ENCODE measurements at places on chromosomes 16 and 17.
A peak's percentile ranks its signal among the peaks of the same experiment; 100 is the strongest.

GRCh38 chr17:82932518-82933310 is 92.9 kb upstream of the ZNF750 start:
- no peak for DNase-seq

- DNase-seq: no peak
Measured at GRCh38 chr16:48536614-48537200, 73.3 kb downstream of the N4BP1 start.

DNA sequence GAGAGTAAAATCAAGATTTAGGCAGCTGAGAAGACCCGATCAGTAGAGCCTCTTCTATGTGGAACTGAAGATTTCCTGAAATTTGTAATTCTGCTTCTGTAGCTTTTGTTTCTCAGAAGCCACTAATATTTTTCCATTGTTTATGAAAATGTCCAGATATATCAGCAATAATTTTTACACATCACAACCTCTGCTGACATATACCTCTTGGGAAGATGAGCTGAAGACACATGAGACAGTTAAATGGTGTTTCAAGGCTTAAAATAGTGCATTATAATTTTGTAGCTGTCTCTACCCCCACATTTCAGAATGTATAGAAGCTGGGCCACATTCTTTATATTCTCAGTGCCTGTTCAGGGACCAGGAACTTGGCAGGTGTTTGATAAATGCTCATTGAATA is 320.6 kb downstream of the HS3ST4 start:
- DNase-seq: no peak

DNA sequence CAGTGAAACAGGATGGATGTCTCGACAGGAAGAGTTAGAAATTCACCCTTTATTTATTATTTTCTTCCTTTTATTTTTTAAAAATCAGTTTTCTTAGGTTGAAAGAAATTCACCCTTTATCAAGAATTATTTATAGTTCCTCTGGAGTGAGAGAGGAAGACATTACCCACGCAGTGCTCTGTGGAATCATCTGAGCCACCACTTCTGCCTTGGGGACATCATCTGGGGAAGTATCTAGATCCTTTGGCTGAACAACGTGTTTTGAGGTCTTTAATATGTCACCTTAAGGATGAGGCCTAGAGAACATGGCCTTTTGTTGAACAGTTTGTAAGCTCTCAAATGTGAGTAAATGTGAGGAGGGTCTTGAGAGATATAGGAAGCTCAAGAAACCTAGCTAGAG is 183.3 kb downstream of the UTP18 start:
- DNase-seq: no peak

GRCh38 chr17:61488878-61489718 is 36.9 kb downstream of the TBX4 start:
- no peak for DNase-seq

- no peak for DNase-seq
Measured at GRCh38 chr17:59547131-59547915, 18.1 kb upstream of the DHX40 start.

DNA sequence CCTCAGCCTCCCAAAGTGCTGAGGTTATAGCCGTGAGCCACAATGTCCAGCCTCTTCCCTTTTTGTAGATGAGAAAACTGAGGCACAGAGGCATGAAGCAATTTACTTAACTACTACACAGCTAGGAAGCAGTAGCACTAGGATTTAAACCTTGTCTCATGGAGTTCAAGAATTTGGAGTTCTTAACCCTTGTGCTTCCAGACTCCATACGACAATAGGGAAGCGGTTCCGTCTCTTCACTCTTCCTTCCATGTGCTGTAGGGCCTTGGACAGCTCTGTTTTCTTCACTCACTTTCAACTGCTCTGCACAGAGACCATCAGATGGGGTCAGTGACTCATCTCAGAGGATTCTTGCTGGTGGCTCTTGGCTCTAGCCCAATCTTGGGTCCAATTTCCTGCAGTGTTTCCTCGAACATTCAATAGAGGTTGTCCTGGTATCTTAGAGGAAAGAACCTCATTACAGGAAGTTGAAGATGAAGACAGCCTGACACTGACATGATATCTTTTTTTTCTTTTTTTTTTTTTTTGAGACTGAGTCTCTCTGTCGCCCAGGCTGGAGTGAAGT is 19.3 kb downstream of the ITGAL start:
- DNase-seq: no peak

GRCh38 chr16:38941-39892 is 14.2 kb downstream of the POLR3K start:
- DNase-seq: peak; percentile 48

GRCh38 chr17:32780721-32781120 is 96.2 kb downstream of the MYO1D start:
- no peak for DNase-seq

DNA sequence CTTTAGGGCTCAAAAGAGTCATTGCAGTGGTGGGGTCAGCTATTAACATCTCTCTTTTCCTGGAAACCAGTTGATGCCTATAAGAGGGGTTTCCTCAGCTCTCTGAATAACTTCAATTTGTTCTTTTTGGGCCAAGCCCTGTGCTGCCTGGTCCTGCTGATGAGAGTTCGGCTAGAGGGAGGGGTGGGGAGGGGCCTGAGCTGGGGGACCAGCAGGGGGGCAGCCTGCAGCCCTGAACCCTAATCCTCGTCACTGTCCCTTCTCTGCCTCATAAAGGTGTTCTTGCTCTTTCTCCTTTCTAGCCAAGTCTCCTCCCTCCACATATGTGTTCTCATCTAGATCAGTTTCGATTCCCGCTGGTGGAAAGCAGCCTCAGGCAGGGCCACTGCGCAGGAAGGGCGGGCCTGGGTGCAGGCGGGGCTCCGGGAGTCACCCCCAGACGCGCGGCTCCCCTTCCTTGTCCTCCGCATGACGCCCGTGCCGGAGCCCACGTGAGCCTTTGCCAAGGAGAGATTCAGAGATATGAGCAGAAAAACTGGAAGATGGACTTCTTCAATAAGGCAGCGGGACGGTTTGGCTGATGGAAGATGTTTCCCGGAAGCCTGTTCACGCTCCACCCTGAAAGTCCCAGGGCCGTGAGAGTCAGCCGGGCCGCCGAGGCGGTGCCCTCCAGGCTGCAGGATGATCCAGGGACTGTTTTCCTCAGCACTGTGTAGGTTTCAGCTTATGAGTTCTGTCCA is 15.0 kb upstream of the RHOT1 start:
- DNase-seq: peak; percentile 74

- DNase-seq: no peak
Measured at GRCh38 chr17:1188812-1189504, 9.2 kb upstream of the ABR start.

- DNase-seq: no peak
Measured at GRCh38 chr16:28513484-28514181, 7.0 kb upstream of the IL27 start.

- no peak for DNase-seq
Measured at GRCh38 chr17:81142301-81143199, 22.8 kb upstream of the PVALEF start.

- DNase-seq: no peak
Measured at GRCh38 chr17:73522107-73522506, 122.1 kb downstream of the SDK2 start.

DNA sequence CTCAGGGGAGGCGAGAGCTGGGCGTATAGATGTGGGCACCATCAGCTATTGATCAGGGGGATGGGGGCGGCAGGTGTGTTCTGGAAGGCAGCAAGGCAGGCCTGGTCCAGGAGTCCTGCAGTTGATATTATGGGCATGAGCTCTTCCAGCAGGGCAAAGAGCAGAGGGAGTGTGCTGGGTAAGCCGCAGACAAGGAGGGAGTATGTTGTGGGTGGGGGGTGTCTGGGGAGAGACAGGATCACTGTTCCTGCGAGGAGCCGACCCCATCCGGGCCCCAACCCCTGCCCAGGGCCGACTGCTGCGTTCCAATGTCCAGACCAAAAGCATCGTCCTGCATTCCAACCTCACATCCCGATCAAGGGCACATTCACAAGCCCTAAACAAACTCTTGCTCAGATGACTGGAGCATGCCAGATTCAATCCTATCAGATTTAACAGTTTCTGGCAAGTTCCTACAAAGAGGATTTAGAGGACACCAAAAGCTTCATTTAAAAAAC is 9.2 kb downstream of the MXRA7 start:
- DNase-seq: no peak

- no peak for DNase-seq
Measured at GRCh38 chr17:67613961-67614360, 103.8 kb upstream of the NOL11 start.

GRCh38 chr16:14303182-14303618 is 232.1 kb downstream of the MRTFB start:
- no peak for DNase-seq

- DNase-seq: no peak
Measured at GRCh38 chr16:85733839-85734170, 17.1 kb downstream of the C16orf74 start.

- no peak for DNase-seq
Measured at GRCh38 chr16:14007450-14007849, 63.7 kb upstream of the MRTFB start.

DNA sequence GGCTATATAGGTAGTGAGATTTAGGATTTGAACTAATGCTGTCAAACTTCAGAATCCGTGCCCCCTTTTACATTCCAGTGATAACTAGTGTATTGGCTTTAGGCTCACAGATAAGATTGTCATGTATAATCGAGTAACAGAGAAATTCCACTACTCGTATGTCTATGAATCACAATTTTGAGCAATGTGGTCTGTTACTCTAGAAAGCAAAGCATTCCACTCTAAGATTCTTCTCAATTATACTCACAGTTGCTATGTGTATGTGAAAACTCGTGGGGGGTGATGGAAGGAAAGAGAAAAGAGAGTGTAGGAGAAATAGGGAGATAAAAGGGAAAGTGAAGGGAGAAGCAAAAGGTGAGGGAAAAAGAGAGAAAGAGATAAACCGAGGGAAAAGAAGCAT is 1175.1 kb upstream of the GOT2 start:
- DNase-seq: no peak

DNA sequence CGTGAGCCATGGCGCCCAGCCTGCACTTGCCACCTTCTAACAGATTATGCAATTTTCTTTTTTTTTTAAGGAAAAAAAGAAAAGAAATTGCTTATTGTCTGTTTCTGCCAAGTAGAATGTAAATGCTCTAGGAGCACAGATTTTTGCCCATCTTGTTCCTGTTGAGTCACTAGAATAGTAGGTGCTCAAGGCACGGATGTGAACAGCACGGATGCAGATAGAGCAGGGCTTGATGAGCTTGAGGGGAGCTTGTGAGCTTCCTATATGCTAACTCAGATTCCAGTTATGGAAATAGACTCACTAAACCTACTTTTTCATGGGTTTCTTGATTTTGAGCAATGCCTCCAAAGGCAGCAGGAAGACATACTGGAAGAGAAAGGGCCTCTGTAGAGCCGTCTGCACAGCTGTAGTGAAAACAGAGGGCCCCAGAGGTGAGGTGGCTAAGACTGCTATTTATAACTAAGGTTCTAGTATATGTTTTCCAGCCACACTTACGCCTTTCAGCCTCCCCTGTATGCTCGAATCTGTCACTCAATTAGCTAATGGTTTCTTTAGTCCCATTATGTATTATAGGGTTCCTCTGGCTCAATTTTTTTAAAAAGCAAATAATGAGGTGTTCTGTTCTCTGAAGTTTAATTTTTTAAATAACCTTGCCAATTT is 72.8 kb downstream of the WWP2 start:
- no peak for DNase-seq

DNA sequence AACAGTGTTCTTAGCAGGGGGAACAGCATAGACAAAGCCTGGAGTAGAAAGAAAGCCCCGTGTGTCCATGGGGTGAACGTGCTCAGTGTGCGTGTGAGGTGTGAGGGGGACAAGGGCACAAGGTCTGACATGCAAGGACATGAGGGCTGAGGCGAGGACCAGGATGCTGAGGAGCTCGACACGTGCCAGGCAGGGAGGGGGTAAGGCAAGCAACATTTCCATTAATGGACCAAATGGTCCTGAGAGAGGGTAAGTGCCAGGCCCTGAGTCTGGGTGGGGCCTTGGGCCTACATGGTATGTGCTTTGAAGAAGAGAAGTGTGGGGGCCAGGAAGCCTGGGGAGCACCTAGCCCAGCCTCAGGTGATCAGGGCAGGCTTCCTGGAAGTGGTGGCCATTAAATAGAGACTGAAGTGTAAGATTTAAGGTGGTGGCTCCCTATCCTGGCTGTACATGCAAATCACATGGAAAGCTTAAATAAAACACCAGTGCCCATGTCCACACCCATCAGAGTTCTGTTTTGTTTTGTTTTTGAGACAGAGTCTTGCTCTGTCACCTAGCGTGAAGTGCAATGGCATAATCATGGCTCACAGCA is 29.3 kb downstream of the ADCY7 start:
- no peak for DNase-seq

GRCh38 chr16:391885-392335 is 5.1 kb upstream of the NME4 start:
- peak; percentile 77 for DNase-seq

DNA sequence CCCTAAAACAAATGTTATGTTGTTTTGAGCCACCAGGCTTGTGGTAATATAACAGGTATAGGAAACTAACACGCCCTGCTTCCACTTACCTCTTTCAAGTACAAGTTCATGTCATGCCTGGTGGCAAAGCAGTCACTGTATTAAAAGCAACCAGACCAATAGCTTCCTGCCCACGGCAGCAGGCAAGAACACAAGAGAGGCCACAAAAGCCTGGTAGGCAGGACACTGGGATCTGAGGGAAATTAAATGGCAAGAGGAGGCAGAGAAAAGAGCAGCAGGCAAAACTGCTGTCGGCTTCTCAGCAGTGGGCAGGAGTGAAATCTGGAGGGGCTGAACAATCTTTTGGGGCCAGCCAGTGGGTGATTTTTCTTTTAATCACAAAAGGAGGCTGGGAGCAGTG is 2.2 kb downstream of the CYTH1 start:
- DNase-seq: no peak

DNA sequence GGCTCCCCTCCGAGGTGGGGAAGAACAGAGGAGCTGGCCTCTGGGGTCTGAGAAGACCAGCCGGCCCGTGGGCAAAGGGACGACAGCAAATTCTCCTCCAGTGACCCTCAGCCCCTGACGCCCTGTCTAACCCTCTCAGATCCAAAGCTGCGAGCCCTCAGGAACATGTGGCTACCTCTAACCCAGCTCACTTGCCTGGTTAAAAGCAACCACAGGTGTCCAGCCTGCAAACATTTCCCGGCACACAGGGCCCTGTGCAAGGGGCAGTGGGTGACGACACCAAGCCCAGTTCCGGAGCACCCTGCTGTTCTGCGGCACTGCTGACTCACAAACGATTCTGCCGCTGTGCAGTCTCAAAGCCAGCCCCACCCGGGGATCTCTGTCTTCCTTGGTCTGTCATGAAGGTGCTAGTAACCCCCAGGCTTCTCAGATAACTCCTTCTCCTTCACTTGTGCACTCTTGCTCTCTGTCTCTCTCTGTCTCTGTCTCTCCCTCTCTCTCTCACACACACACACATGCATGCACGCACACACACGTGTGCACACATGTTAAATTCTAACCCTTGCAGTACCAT is 23.0 kb downstream of the WNT3 start:
- DNase-seq: no peak

GRCh38 chr16:86581458-86581857 is 3.1 kb downstream of the FOXL1 start:
- no peak for DNase-seq

GRCh38 chr17:81697261-81698044 is 5.7 kb upstream of the MRPL12 start:
- DNase-seq: no peak

GRCh38 chr17:78529871-78530670 is 47.1 kb downstream of the DNAH17 start:
- DNase-seq: no peak

GRCh38 chr16:46996952-46997458 is 23.5 kb upstream of the DNAJA2 start:
- no peak for DNase-seq

GRCh38 chr17:72409405-72410002 is 288.7 kb downstream of the SOX9 start:
- DNase-seq: no peak

All from stimulated activated CD4-positive, alpha-beta T cell treated with anti-CD3 and anti-CD28 coated beads, Interleukin-15, amount 100 ng/mL, for 48 hours (primary cell).